Fibroblast of skin of left quadriceps (primary cell): ENCODE measurements at places on chromosomes 5 and 9.

DNA sequence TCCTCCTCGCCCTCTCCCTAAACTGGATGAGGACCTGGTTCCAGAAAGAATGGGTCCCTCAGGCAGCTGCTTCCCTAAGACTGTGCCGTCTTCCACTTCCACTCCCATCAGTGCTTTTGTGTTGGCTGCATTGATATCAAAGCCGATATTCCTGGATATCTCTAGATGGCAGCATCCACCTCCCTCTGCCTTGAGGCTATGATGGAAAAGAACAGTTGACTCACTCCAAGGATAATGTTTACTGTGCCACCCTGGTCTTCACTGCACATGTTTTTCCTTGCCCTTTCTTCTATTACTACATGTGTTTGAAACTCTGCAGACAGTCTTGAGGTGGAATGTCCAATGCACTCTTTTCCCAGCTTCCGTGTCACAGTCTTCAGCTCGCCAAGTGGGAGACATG lies 211.6 kb downstream of the MAST4 start:
- DNase-seq = peak; percentile 18

GRCh38 chr9:34982361-34982760 lies 7.2 kb upstream of the DNAJB5 start:
- no peak for DNase-seq

GRCh38 chr5:95900383-95900958 lies 61.2 kb downstream of the ELL2 start:
- peak; percentile 66 for DNase-seq

DNA sequence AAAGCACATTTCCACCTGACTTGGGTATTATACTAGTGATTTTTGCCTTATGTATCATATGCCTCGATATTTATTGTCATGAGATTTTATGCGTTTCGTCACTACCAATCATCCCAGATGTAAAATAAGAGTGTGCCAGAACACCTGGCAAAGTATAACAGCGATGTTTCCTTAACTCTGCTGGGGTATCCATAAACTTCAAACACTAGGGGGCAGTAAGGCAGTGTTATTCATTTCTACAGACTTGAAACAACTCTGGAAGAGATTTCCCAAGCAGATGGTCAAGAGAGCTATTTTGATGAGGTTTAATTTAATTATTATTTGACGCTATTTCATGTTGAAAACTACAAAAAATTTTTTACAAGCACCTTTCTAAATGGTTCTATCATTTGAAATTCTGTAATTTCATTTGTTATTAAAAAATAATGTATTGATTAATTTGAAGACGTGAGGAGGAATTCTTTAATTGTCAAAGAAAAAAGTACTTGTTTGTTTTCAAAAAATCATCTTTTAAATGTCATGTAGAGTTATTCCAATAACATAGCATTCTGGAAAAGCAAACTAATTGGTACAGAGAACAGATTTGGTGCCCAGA lies 388.5 kb upstream of the CTNND2 start:
- DNase-seq = no peak

- DNase-seq = no peak
These were observed 39.1 kb downstream of the WHRN start for GRCh38 chr9:114465906-114466900.

GRCh38 chr5:10676224-10676623 lies 84.8 kb downstream of the DAP start:
- no peak for DNase-seq

DNA sequence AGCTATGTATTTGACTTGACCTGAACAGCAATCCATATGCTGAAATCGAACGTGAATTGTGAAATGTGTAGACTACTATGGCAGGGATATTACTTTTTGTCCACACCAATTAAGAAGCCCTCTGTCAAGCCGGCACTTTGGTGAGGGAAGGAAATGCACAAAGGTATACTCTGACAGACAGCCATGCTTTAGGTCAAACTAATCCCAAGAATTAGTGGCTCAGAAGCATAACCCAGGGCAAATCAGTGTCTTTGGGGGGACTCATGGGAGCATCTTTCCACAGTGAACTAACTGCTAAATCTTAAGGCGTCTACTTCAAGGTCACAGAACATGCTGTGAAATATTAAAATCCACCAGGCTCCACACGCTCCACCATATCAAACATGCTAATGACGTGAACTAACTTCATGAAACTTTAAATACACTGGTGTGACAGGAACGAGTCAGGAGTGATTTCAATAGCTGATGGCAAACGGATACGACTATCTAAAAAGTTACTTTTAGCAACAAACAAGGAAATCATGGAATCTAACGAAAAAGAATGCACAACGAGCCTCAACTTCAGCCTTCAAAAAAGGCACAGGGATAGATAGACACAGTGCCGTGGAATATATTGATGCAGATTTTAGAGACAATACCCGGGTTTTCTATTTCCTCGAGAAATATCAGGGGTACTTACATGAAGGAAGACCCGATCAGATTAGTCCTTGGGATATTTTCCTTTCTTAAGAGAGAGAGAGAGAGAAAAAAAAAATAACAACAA lies 527 bp downstream of the MEF2C start:
- DNase-seq = no peak

DNA sequence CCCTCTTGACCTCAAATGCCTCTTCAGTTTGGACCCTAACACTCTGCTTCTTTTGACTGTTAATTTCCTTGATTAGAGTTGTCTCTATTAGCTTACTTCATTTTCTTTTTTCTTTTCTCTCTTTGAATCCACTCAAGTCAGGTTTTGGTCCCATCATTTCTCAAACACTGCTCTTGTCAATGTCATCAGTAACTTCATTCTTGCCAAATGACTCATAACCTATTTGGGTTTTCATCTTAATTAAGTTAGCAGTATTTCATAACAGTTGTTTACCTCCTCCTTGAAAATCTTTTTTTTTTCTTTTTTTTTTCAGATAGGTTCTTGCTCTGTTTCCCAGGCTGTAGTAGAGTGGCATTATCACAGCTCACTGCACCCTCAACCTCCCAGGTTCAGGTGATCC lies 119.6 kb downstream of the PARP8 start:
- DNase-seq = no peak
